ENCODE measurements at places on chromosomes 5 and 9.

DNA sequence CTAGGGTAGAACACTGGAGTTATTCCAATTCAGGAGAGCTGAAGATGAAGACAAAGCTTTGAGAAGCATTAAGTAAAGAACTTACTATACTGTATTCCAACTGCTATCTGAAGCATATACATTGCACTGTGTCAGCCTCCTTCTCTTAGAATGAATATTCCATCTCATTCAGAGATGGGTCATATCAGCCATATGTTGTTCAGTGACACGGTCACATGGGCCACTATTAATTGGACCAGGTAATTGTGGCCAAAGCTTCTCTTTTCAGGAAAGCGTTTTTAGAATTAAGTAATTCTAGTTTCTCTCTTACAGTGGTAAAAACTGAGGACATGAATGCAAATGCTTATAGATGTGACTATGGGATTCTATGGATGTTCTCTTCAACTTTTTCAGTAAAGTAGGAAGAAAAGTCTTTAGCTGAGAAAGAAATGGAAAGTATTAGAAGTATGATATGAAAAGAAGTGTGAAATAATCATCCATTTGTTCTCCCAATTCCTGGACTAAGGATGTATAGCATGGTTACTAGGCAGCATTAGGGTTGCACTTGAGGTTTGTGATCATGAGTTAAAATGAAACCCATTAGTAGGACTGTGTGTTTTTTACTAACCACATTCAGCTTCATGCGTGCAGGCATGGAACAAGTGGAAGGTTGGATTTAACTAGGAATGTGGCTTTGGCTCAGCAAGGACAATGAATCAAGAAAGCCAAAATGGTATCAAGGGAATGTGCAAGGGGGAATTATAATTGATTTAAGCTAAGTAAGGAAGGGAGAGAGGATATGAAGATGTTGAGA is 40.9 kb downstream of the CETN3 start:
- H3K4me3 ChIP-seq, result no peak overlapping the region
- no peak for DNase-seq
- no peaks in the 10 kb centered on the region for H3K27me3 ChIP-seq
- H3K27ac ChIP-seq, result no peak overlapping the region

GRCh38 chr9:124354346-124355038 is 60.8 kb downstream of the PSMB7 start:
- peaks cover 38% of the 10 kb centered on the region for H3K4me1 ChIP-seq
- no peak overlapping the region for H3K4me3 ChIP-seq
- H3K27me3 ChIP-seq, result no peaks in the 10 kb centered on the region
- no peak overlapping the region for H3K27ac ChIP-seq
- DNase-seq, result no peak
- H3K36me3 ChIP-seq, result peaks cover 20% of the 10 kb centered on the region

DNA sequence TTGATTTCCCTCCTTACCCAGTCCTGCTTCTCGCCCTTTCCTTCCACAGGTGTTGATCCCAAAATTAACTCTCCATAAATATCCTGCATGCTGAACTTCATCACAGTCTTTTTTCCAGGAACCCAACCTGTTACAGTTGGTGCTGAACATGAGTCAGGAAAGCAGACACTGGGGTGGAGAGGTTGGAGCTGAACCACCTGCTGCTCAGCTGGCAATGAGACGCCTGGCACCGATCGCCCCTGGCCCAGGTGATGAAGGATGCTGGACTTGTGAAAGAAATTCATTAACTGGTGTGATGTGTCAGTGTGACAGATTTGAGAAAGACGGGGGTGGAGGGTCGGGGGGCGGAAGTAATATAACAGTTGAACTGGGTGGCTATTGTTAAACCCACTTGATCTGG is 30.6 kb downstream of the CPLX2 start:
- H3K27me3 ChIP-seq, result no peaks in the 10 kb centered on the region
- no peaks in the 10 kb centered on the region for H3K36me3 ChIP-seq
- peaks cover 3% of the 10 kb centered on the region for H3K4me1 ChIP-seq
- no peak for DNase-seq

GRCh38 chr9:18056993-18057369 is 417.0 kb upstream of the ADAMTSL1 start:
- peaks cover 4% of the 10 kb centered on the region for H3K4me1 ChIP-seq
- no peak overlapping the region for H3K4me3 ChIP-seq
- H3K36me3 ChIP-seq, result no peaks in the 10 kb centered on the region
- no peak overlapping the region for H3K27ac ChIP-seq

GRCh38 chr9:70147196-70147595 is 103.5 kb downstream of the MAMDC2 start:
- H3K27ac ChIP-seq, result no peak overlapping the region
- no peaks in the 10 kb centered on the region for H3K36me3 ChIP-seq
- DNase-seq, result no peak
- H3K4me3 ChIP-seq, result no peak overlapping the region

DNA sequence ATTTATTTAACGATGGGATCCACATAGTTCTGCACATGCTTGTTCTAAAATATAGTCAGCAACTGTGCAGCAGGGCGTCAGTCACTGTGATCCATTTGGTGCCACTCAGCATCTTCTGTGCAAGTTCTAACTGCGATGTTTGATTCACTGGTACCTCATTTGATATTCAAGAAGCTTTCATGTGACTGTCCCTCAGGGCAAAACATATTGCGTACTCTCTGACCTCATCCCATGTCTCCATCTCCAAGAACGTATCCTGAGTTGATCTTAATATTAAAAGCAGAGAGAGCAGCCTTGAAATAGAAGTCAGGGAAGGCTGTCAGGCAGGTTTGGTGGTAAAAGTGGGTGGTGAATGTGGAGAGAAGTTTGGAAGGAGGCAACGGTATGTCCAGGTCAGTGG is 116.5 kb upstream of the ATP10B start:
- no peaks in the 10 kb centered on the region for H3K36me3 ChIP-seq
- H3K27ac ChIP-seq, result no peak overlapping the region
- H3K27me3 ChIP-seq, result no peaks in the 10 kb centered on the region

DNA sequence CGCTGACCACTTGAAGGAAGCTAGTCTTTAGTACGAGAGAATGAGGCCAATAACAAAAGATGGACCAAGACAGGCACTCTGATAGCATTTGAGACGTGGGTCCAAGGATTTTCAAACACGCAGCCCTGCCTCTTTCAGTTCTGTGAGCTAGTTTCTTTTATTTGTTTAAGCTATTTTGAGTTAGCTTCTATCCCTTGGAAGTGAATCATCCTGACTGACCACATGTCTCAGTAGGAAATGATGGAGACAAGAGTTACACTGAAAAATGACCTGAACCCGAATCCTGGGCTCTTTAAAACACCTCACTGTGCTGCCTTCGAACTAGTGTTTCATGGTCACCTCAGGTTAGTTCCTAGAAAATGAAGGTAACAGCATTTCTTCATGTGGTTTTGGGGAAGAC is 9.9 kb downstream of the TEK start:
- H3K4me1 ChIP-seq, result peaks cover 8% of the 10 kb centered on the region
- no peaks in the 10 kb centered on the region for H3K36me3 ChIP-seq
- H3K4me3 ChIP-seq, result no peak overlapping the region
- H3K27ac ChIP-seq, result no peak overlapping the region
- no peak for DNase-seq

DNA sequence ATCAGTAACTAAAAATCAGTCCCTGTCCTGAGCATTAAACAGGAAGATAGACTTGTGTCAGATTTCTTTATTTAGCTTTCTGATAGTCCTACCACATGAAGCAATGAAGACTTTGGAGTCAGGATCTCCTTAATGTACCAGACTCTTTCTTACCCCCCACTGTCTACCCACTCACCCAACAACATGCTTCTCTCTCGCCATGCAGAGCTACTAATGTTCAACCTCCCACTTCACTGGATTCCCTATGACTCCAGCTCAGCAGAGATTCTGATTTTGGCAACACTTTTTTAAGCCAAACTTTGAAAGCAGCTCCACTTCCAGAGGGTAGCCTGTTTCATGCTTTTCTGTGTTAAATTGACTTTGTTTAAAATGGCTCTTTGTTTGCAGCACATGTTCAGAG is 50.8 kb downstream of the GPR21 start:
- no peak for DNase-seq
- H3K4me3 ChIP-seq, result no peak overlapping the region
- H3K27ac ChIP-seq, result no peak overlapping the region
- H3K36me3 ChIP-seq, result peaks cover 2% of the 10 kb centered on the region

Measured in neural crest cell (in vitro differentiated cells).